ENCODE measurements at places on chromosomes 4 and X.

GRCh38 chr4:24574236-24574635 lies 10.1 kb downstream of the DHX15 start:
- DNase-seq = no peak

DNA sequence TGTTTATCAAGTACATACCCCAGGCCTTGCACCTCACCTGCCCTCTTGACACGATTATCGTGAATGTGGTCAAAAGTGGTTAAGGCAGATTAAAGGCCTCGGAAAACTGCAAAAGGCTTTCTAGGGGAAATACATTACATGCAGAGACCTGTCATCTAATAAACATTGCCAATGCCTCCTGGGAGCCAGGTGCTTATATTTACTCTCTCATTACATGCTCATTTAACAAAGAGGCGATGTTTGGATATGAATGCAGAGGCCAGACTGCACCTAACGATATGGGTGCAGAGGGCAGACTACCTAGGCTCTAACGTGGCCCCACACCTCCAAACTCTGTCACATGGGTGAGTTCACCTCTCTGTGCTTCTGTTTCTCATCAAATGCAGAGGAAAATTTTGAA lies 14.5 kb downstream of the CRMP1 start:
- DNase-seq = no peak

GRCh38 chr4:39048311-39048710 lies 13.7 kb upstream of the KLHL5 start:
- DNase-seq = no peak

- no peak for DNase-seq
Measured at GRCh38 chr4:101236097-101236496, 111.2 kb downstream of the PPP3CA start.

- DNase-seq = no peak
Measured at GRCh38 chr4:54332542-54332941, 103.4 kb downstream of the PDGFRA start.

DNA sequence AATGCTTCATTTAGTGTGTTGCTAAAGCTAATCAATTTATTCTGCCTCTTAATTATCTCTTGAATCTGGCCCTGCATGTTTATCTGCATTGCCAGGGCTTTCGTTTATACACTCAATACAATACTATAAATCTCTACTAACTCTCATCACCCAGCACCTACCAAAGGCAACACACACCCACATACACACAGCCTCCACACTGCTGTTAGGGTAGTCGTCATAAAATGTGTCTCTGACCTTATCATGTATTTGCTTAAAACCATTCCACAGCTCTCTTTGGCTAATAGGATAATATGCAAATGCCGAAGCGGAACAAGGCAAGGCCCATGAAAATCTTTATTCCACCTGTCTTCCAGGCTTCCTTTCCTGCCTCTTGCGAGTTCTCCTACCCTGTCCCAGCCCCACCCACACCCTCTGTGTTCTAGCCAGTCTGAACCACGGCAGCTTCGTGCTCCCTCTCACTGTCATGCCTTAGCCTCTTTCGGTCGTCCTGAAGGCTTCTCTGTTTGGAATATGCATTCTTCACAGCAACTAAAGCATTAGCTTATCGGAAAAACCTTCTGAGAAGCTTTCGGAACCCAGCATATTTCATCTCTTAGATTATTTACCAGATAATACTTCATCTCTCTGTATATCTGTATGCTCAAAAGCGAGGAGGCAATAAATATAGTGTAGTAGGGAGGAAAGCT lies 333.5 kb downstream of the TENM3 start:
- no peak for DNase-seq

GRCh38 chr4:11436084-11436483 lies 7.4 kb upstream of the HS3ST1 start:
- DNase-seq = no peak

- DNase-seq = no peak
Measured at GRCh38 chrX:23633834-23634580, 33.3 kb upstream of the PRDX4 start.

- no peak for DNase-seq
Measured at GRCh38 chrX:150037041-150037440, 98.8 kb upstream of the EOLA2 start.

DNA sequence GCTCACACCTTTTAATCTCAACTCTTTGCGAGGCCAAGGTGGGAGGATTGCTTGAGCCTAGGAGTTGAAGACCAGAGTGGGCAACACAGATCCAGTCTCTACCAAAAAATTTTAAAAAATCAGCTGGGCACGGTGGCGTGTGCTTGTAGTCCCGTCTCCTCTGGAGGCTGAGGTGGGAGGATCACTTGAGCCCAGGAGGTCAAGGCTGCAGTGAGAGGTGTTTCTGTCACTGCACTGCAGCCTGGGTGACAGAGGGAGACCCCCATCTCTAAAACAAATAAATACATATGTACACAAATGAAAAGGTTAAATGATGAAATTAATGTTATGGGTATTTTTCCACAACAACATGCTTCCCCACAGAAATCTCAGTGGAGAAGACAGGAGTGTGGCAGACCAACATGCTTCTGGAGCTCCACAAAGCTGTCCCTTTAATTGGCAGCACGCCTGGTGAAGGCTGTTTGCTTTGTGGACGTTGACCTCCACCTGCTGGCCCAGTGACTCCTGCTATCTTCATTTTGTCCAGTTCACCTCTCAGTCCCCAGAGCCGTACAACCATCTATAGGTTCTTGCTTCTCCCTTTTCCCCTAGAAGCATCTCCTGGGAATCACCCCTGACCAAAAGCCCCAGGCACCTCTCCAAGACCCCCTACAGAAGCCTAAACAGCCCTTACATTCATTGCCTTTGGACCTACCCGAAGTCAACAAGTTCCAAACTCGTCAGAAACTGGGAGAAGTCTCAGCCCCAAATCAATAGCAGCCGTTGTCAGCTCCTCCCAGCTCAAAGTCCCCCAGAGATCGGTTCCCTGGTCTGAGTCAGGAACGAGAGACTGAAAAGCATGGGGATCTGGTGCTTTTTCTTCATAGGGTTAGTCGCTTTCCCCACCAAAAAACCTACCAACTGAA lies 36.4 kb upstream of the CD99 start:
- DNase-seq = no peak

DNA sequence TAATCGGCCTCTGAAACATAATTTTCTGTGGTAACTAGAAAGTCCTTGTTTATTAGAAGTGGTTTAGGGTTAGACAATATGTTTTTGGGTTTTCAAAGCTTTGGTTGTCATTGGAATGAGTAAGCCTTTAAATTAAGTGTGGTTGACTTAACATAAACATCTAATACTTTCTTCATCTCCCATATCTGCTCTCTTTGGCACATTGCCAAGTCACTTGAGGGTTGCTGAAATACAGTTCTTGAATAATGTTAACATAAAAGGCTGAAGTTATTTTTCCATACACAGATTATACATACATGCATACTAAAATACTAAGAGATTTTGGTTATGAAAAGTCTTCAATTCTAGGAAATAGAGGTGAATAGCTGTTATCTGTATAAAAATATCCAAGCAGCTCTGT lies 241.7 kb upstream of the BMP3 start:
- DNase-seq = no peak

- no peak for DNase-seq
Measured at GRCh38 chr4:77197361-77197760, 40.4 kb downstream of the CCNG2 start.

DNA sequence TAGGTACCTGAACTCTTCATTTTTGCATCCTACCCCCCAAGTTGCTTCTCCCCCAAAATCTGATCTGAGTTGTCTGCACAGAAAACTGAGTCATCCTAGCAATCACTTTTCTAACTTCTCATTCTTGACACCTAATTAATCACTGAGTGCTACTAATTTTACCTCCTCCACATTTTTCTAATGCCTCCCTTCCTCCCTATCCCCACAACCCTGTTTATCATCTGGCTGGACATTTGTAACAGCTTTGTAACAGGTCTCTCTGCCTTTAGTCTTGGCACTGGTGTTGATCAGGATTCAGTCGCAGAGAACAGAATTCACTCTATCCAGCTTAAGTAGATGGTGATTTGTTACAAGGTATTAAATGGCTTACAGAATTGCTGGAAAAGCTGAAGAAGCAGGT lies 303.9 kb upstream of the GATB start:
- no peak for DNase-seq

GRCh38 chr4:26723216-26723615 lies 137.4 kb upstream of the STIM2 start:
- DNase-seq = no peak

DNA sequence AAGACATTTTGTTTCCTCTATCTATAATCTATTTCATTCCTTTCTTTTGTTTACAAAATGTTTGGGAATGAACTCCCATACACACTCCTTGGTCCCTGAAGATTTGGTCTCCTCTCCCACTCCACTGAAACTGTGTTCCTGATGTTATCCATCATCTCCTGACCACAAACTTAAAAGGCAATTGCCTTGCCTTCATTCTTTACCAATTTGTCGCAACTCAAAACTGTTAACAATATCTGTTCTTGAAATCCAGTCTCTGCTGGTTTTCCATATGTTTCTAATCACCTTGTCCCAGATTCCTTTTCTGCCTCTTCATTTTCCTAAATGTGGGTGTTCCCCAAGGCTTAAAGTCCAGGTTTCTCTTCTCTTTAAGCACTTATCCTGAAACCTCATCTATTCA lies 262.2 kb upstream of the TTC29 start:
- DNase-seq = no peak

DNA sequence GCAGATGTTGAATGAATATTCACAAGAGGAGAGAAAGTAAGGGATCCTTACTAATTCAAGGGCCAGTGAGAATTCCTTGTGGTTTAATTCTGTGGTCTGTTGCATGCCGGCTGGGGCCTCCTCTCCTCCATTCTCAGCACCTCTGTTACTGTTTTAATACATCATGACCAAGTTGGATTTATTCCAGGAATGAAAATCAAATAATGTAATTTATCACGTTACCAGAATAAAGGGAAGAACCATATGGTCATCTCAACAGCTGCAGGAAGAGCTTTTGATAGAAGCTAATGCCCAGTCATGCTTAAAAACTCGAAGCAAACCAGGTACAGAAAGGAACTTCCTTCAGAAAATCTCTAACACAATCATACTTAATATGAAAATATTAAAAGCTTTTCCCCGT lies 54.1 kb downstream of the GRK4 start:
- no peak for DNase-seq

- no peak for DNase-seq
Measured at GRCh38 chr4:1126506-1126905, 13.1 kb upstream of the RNF212 start.

DNA sequence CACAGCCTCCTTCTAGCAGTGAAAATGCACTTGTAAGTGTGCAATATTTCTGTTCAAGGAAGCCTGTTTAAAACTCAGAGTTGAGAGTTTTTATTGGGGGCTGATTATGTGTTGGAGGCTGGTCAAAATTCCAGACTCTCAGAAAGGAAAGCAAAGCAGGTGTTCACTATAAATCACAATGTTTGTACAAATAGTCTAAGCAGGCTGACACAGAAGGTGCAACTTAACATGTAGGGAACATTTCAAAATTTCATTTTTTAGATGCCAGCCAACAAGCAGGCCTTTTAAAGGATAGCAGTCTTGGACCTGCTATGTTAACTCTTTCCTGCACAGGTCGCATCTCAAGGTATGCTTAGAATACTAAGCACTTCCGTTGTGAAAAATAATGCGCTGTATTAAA lies 112.3 kb upstream of the IL13RA1 start:
- no peak for DNase-seq

GRCh38 chr4:100162027-100162685 lies 28.1 kb downstream of the DDIT4L start:
- no peak for DNase-seq

DNA sequence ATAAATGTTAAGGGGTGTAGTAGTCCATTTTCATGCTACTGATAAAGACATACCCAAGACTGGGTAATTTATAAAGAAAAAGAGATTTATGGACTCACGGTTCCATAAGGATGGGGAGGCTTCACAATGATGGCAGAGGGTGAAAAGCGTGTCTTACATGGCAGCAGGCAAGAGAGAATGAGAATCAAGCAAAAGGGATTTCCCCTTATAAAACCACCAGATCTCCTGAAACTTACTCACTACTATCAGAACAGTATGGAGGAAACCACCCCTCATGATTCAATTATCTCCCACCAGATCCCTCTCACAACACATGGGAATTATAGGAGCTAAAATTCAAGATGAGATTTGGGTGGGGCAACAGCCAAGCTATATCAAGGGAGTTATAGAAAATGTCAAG lies 329.2 kb downstream of the DTHD1 start:
- DNase-seq = no peak

DNA sequence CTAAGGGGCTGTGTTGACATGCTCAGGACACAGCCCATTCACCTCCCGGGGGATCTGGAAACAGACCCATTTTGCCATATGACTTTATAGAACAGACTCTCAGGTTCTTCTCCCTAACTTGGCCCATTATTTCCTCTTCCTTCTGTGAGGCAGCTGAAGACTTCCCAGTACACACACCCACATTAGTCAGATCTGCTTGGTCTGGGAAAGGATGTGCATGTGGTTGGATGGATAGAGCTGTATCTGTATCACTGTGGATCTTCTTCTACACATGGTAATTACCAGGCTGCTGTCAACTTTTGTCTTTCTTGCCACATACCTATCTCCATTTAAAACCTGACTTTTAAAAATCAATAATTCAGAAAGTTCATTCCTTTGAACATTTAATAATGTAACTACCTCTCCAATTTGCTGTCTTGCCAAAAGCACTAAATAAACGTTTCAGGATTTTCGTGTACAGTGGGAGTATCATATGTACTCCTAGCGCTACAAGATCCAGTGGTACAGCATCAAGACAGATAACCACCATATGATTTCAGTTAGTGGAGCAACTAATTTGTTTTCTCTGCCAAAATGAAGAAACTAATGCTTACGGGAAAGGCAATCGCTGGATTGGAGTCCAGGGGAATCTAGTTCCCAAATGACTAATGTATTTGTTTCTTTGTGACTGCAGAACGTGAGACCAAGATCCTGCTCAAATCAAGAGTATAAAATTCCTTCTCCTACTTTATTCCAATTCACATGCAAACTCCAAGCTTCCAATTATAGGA lies 134.1 kb upstream of the MAP3K15 start:
- DNase-seq = no peak

- DNase-seq = no peak
Measured at GRCh38 chr4:14926368-14926767, 75.9 kb upstream of the CPEB2 start.

DNA sequence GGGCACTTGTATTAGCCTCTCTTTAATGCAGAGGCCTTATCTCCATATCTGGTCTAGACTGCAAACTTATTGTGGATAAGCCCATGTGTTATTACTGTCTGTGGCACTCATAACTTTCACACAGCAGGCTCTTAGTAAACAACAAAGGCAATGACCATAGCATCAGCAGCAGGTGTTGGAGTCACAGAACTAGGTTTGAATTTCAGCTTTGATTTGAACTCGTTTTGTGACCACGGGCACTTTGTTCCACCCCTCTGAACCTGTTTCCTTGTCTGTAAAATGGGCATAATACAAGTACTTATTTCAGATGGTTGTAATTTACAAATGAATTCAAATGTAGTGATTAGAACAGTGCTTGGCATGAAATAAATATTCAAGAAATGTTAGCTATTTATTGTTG lies 121.8 kb upstream of the C1GALT1C1 start:
- no peak for DNase-seq

- DNase-seq = no peak
Measured at GRCh38 chr4:184397516-184398163, 76.7 kb downstream of the IRF2 start.

All from GM19239 (cell line).